ENCODE measurements at places on chromosomes 4 and X.
A peak's percentile ranks its signal among the peaks of the same experiment; 100 is the strongest.

GRCh38 chr4:18394656-18395055 lies 373.1 kb upstream of the LCORL start:
- no peak for DNase-seq

GRCh38 chrX:77014377-77015372 lies 432.5 kb upstream of the FGF16 start:
- peak; percentile 48 for DNase-seq

- DNase-seq = peak; percentile 71
Measured at GRCh38 chrX:19593690-19594089, 78.4 kb upstream of the MAP3K15 start.

DNA sequence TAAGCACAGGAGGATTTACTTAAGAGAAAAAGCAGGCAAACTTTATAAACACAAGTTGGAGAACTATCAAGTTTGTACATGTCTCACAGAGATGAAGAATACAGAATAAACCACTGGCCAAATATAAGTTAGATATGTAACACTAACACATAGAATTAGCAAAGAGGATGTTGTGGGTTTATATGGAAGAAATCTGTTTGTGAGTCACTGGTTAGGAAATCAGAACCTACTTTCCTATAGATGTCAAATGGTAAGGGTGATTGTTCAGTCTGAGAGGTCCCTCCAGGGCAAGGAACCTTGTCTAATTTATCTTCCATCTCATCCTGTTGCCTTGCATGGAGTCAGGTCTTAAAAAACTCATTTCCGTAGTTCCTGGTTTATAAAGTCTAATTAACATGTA lies 14.8 kb upstream of the ART3 start:
- DNase-seq = no peak

- DNase-seq = no peak
Measured at GRCh38 chrX:39491548-39492297, 606.0 kb downstream of the BCOR start.

GRCh38 chr4:8849266-8850073 lies 22.2 kb downstream of the HMX1 start:
- no peak for DNase-seq

Data from spinal cord (tissue), 10 donors.